ENCODE measurements at places on chromosomes 6 and 20.

DNA sequence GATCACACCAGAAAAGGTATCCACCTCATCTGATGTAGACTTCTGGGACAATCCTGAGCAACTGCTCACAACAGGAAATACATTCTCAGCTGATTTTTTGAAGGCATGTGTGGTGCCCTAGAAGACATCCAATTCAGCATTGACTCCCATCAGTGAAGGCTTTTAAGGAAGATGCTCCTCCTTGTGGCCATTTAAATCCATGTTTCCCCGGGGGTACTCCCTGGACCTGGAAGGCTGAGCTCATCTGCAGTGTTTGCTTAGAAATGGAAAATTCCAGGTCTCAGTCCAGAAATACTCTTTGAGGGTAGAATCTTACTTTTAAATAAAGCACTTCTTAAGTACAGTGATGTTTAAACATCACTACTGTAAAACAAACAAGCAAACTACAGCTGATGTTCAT lies 195.5 kb upstream of the PDE10A start:
- DNase-seq, result no peak

- peak; percentile 28 for DNase-seq
These were observed 1.4 kb downstream of the CUTA start for GRCh38 chr6:33416386-33417127.

- DNase-seq, result no peak
These were observed 6.9 kb downstream of the PHACTR3 start for GRCh38 chr20:59611286-59611685.

GRCh38 chr6:17120019-17120418 lies 18.2 kb downstream of the STMND1 start:
- DNase-seq, result no peak

DNA sequence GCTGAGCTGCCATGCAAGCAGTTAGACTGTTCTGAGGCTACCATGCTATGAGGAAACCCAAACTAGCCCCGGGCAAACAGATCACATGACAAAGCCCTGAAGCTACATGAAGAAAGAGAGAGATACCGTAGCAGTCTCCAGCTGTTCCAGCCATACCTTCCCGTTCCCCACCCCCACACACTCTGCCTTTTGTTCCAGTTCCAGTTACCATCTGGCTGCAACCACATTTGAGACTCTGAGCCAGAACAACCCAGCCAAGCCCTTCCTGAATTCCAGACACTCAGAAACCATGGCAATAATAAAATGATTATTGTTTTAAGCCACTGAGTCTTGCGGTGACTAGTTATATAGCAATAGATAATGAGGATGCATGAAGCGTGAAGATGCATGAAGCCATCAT lies 28.3 kb downstream of the RIN2 start:
- peak; percentile 93 for DNase-seq

- no peak for DNase-seq
These were observed 118.2 kb downstream of the TENT5A start for GRCh38 chr6:81634155-81634880.

DNA sequence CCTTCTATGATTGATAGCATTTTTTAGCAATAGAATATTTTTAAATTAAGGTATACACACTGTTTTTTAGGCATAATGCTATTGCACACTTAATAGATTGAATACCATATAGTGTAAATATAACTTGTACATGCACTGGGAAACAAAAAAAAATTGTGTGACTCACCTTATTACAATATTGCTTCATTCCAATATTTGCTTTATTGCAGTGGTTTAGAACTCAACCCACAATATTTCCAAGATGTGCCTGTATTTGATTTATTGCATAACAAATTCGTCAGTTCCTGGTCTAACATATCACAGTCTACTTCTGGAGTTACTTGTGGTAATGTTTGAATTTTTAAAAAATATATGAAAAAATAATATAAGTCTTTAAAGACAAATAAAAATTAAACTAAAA lies 41.9 kb upstream of the DEFB112 start:
- DNase-seq, result peak; percentile 54

Data from fibroblast of mammary gland (primary cell).